ENCODE measurements at places on chromosomes 2 and 18. TPM values are rescaled to one million over a fixed set of nuclear protein-coding genes. Genes with fewer than 3 reads are reported as not detected.

- DNase-seq: no peak
Measured at GRCh38 chr2:148023861-148024260, 3.0 kb downstream of the MBD5 start.

DNA sequence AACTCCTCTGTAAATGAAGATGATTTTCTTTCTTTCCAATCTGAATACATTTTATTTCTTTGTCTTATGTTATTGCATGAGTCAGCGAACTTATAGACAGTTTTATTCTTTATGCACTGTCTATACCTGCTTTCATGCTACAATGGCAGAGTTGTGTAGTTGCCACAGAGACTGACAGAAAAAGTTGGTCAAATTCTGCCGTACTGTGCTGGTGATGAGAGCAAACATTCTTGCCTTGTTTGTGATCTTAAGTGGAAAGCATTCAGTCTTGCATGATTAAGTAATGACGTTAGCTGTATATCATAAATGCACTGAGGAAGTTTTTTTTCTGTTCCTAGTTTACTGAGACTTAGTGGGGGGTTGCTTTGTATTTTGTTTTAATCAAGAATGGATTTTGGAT, 32.9 kb downstream of the ZC3H15 start:
- no peak for DNase-seq

The ACTR1B gene
- 54.9 TPM for polyA plus RNA-seq

The ICOS gene
- not detected for polyA plus RNA-seq

GRCh38 chr2:39033980-39034379, 86.9 kb downstream of the SOS1 start:
- no peak for DNase-seq

- DNase-seq: peak; percentile 63
Measured at GRCh38 chr18:55588111-55588869, at the start of gene TCF4. Gene TCF4, minus strand, starts transcription at chr18:55588192. Its CDS starts 1,076 bp downstream, at chr18:55587116.

The POLR1A gene
- 17.8 TPM for polyA plus RNA-seq

The KCNS3 gene
- polyA plus RNA-seq: 8.1 TPM

DNA sequence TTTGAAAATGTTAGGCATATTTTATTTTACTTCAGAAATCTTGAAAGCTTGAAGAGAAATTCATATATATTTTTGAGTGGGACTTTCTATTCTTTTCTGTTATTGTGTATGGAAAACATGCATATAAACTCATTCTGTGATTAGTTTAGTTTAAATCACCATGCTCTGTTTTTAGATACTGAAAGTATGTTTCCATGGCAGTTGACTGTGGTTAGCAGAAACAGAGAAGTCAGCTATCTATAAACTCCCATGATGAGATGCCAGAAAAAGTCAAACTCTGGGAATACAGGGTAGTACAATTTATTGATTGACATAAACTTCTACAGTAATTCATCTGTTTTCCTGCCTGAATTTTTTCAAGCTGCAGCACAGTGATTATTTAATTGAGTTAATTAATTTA, 905.3 kb upstream of the VRK2 start:
- no peak for DNase-seq

The CFAP221 gene
- polyA plus RNA-seq: 22.9 TPM

DNA sequence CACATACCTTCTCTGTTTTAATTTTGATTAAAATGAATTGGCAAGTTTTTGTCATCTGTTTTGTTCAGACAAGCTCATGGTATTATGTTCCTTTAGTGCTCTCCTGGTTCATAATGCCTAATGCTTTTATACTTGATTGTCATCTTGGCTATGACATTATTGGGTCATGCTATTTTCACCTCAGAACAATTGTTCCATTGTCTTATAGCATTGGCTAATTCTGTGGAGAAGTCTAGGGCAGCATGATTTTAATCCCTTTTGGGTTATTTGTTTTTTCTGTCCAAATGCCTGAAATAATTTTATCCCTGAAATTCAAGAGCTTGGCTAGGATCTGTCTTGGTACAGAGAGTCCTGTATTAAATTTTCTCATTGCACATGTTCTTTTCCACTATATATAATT, 83.8 kb upstream of the CCDC85A start:
- DNase-seq: no peak

GRCh38 chr2:151947813-151948165, 119.6 kb upstream of the ARL5A start:
- DNase-seq: no peak

DNA sequence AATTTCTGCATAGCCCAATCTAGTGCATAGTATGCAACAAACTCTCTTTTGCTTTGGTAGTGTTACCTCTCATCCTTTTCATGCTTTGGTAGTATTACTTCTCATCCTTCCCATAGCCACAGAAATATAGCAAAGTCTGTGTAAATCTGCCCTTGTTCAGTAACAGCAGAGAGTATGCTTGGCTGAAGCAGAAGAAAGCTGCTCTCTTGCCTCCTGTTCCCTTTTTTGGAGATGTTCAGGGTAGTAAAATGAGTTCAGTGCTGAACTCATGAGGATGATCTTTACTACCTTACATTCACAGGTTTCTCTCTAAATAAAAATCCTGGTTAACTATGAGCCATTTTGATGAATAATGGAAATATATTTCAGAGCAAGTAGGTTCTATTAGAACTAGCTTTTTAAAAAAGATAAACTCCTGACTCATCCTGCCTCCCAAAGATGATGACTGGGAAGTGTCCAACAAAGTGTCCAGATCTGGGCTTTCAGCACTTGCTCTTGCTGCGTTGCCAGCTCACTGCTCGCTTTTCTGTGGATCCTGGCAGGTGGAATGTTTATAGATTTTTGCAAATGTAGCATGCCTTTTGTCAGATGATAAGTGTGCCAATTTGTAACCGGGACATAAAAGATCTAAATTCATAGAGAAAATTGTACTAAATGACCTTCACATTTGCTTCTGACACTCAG, 29.4 kb upstream of the CHMP3 start:
- DNase-seq: no peak

GRCh38 chr18:39685303-39685902, 2119.8 kb upstream of the CELF4 start:
- no peak for DNase-seq

DNA sequence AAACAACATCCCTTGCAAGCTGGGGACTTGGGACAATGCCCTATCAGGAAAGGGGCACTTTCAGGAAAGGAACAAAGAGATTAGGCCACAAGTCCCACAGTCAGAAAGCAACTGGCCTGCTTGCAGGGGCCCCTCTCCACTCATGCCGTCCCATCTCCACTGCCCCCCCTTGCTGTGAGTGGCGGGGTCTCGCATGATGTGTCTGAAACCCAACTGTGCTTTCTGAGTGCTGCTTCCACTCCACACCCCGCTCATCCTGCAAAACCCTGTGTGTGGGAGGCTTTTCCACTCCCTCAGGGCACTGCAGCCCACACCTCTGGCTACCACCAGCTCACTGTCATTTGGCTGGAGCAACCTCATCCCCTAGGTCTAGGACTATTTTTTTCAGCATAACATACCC, 7.9 kb downstream of the HS6ST1 start:
- DNase-seq: no peak

GRCh38 chr2:57878171-57878865, 168.3 kb upstream of the VRK2 start:
- peak; percentile 52 for DNase-seq

DNA sequence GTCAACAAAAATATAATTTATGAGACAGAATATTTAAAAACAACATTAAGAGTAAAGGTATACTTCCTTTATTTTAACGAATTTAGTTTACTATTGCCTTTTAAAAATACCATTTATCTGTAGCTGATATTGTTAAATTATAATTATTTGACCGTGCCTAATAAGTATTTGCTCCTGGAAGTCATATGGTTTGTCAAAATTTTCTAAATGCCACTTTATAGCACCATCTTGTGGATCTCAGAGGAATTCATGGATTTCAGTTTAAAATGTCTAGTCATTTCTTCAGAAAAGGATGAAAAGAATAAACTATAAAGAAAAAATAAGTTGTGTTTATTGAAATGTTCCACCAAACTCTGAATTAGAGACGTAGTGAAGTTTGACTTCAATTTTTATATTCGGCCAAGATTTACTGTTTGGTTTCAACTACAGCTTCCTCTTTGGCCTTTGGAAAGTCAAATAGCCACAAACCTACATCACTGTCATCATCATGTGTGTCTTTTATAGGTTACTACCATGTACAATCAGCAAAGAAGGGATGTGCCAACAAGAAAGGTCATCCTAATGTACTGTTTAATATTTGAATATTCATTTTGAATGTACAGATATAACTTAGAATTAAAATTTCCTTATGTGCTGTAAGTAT, 10.3 kb upstream of the FTCDNL1 start:
- DNase-seq: no peak

DNA sequence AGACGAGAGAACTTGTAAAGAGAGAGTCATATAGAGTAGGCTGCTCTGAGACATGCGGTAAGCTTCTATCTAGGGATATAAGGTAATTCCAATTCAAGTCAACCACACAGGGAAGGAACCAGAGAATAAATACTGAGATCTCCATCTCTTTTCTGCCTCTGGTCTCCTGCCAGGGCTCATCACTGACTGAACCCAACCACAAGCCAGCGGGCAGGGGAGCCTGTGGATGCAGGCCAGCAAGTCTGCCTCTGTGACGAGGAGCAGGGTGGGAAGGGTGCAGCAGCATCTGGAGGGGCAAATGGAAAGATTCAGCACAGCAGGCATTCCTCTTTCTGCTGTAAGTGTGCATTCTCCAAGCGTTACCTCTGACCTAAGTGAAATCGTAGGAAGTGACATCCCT, 82.2 kb downstream of the ICOS start:
- no peak for DNase-seq

- peak; percentile 2 for DNase-seq
Measured at GRCh38 chr2:199019898-199020507, 437.7 kb downstream of the SATB2 start.

- DNase-seq: no peak
Measured at GRCh38 chr2:108348816-108349570, 28.8 kb upstream of the SULT1C4 start.

GRCh38 chr2:238638982-238639628, 208.8 kb upstream of the TWIST2 start:
- no peak for DNase-seq

Measured in right renal cortex interstitium (tissue), 3 donors.